Central memory CD8-positive, alpha-beta T cell (primary cell): ENCODE measurements at places on chromosomes 16 and 17.

DNA sequence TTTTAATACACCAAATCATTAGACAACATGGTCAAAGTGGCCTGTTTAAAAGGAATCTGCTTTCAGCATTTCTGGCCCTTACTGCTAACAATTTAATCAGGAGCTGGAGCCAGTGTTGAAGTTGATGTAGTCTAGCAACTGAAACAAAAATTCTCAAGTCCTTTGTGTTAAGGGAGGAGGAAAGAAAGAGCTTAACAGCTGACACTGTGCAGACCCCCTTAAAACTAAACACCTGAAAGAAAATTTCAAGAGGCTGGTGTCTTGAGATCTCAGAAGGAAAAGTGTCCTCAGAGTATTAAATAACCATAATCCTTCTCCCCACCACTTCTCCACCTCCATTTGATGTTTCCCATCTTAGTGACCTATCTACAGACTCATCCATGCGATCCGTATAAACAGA lies 232.1 kb downstream of the FTO start:
- no peak for DNase-seq

DNA sequence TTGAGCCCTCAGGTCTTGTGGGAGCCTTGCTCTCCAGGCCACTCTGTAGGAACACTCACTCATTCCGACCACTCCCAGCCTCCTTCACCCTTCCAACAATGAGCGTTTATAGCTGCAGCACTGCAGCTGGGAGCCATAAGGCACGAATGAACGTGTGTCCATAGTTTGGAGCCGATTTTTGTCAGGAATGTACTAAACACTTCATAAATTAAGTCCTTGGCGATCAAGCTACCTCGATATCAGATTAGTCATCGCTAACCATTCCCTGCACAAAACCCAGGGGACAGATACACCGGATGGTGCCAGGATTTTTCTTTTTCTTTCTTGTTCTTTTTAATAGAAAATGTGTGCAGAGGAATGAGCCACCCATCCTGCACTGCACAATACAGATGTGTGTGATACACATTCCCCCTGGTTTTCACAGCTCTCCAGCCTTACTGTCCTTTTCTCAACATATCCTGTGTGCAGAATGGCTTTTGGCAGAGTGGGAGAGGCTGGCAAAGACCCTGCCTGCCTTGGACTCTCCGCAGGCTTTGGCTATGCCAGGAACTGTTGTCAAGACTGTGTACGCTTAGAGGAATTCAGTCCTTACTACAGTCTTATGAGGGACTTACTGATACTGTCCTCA lies 68.4 kb upstream of the ELAC2 start:
- DNase-seq: no peak

- no peak for DNase-seq
These were observed 19.8 kb upstream of the SSTR5 start for GRCh38 chr16:1052721-1053120.

- no peak for DNase-seq
These were observed 306.0 kb upstream of the KCNJ16 start for GRCh38 chr17:69769050-69769449.

- no peak for DNase-seq
These were observed 94.7 kb upstream of the MPHOSPH6 start for GRCh38 chr16:82264756-82265155.

GRCh38 chr16:2881783-2882649 lies 999 bp upstream of the FLYWCH2 start:
- DNase-seq: no peak

DNA sequence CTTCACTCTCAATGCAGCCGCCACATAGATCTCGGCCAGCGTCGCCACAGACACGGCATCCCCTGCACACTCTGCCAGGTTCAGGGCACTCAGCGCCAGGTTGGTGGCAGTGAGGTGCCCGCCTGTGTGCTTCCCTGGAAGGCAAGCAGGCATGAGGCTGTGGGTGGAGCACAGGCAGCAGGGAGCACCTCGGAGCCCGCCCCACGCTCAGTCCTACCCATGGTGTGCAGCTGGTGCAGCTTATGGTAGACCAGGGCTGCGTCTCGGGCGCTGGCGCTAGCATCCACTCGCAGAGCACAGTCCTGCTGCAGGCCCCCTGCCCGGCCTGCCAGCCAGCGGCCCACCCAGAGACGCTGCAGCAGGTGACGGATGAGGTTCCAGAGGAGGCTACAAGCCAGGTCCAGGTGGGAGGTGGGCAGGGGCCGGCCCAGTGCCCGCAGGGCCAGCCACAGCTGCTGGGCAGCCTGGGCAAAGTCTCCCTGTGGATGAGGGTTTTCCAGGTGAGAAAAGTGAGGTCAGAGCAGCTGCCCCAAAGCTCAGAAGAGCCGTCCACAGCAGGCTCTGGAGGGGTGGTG lies 20.5 kb downstream of the SREBF1 start:
- no peak for DNase-seq

DNA sequence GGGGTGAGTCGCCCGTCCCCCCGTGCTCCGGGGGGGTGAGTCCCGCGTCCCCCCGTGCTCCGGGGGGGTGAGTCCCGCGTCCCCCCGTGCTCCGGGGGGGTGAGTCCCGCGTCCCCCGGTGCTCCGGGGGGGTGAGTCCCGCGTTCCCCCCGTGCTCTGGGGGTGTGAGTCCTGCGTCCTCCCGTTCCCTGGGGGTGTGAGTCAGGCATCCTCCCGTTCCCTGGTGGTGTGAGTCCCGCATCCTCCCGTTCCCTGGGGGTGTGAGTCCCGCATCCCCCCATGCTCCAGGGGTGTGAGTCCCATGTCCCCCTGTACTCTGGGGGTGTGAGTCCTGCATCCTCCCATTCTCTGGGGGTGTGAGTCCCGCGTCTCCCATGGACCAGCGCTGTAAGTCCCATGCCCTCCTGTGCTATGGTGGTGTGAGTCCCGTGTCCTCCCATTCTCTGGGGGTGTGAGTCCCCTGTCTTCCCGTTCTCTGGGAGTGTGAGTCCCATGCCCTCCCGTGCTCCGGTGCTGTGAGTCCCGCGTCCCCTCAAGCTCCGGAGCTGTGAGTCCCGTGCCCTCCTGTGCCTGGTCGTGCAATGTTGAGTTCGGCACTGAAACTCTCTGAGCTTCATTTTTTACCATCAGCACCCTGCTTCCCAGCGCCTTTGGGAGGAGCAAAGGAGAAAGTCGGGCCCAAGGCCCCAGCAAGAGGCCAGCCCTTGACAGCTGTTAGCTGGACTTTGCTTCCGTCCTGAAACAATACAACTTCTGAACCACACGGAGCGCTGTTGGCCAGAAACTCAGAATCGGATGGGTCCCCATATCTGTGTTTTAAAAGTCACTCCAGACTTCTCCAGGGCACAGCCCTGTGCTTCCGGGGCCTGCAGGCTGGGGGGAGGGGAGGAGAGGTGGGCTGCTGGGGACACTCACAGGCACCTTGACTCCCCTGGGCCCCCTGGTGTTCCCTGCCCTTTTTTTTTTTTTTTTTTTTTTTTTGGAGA lies 11.5 kb upstream of the ZC3H18 start:
- DNase-seq: no peak
